Kasumi-1 (cell line): ENCODE measurements at places on chromosomes 7 and 10.

- DNase-seq: no peak
Observed at GRCh38 chr10:127033216-127034033, 128.2 kb downstream of the DOCK1 start.

GRCh38 chr7:65988084-65988483 lies 6.1 kb upstream of the GUSB start:
- DNase-seq: no peak

GRCh38 chr10:59857921-59858320 lies 48.4 kb downstream of the CCDC6 start:
- DNase-seq: no peak

DNA sequence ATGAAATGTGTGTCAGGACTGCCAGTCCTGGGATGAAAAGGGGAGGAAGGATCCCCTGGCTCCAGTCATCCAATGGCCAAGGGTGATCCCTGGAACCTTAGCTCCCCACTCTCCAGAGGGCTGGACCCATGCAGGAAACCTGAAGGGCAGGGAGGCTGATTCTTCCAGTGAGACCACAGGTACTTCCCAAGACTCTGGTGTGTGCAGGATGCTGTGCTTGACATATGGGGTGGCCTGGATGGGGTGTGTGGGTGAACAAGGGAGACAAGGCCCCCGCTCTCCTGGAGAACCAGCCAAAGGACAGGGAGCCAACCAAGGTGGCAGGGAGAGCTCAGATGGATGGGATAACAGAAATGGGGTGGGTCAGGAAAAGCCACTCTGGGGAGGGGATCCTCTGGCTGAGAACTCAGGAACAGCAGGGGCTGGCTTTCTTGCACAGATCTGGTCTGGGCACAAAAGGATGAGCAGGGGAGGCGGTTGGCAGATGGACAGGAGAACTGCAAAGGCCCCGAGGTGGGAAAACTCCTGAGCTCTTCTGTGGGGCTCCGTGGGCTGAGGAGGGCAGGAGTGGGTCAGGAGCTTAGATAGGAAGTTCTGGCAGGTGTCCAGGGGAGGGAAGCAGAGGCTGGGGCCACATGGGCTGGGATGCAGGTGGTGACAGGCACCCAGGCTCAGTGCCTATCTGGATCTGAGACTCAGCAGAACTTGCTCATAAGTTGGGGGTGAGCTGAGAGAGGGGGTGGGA lies 100.6 kb downstream of the ARHGAP22 start:
- no peak for DNase-seq

- DNase-seq: no peak
Observed at GRCh38 chr10:33489501-33490176, 155.2 kb upstream of the NRP1 start.

DNA sequence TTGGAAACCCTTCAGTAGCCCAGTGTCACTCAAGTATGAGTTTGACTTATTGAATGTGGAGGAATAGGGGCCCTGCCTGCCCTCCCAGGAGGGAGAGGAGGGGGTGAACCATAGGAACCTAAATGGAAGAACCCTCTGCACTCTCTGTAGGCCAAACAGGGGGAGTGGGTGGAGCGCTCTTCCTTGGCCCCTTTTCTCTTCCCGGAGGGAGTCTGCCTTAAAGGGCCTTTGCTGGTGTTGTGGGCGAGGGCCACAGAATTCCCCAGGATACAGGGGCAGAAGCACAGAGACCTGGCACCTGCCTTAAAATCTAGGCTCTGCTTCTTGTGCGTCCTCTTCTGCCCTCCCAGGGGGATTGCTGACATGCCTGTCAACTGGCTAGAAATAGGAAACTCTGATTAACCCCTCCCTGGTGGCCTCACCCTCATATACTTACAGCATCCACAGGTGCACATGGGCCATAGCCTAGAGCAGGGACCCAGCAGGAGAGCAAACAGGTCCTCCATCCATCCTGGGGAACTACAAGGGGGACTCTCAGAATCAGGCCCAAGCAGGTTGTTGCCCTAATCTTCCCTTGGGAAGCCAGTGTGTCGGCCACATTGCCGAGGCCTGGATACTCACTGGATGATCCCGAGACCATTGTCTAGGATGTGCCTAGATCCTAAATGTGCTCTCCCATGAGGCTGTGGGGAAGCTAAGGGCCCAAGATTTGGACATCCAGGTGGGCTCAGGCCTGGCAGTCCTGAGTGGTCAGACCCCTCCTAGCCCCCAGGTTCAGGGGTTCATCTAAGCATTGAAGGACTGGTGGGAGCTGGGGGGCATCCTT lies 3.4 kb downstream of the TRIM8 start:
- DNase-seq: no peak

DNA sequence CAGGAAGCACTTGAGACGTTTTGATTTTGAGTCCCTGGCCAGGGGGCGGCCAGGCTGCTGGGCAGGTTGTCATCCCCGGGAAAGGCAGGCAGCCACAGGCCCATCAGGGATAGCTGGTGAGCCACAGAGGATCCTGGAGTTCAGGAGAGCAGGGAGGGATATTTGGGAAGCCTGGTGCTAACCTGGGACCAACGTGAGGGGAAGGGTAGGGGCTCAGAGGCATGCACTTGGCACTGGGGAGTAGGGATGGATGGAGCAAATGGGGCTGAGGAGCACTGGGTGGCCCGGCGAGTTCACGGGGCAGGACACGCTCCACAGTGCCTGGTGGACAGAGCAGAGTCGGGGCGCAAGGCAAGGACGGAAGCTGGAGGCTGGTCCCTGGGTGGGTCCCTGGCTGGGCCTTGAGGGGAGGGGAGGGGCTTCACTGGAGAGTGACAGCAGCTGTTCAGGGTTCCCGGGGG lies 30.2 kb downstream of the LRRC27 start:
- no peak for DNase-seq

GRCh38 chr10:34137955-34138354 lies 677.1 kb downstream of the PARD3 start:
- no peak for DNase-seq
